Putamen (tissue), 1 donor: ENCODE measurements at places on chromosomes 5 and 9.

- DNase-seq: no peak
Observed at GRCh38 chr5:89313804-89314588, 431.0 kb upstream of the MEF2C start.

DNA sequence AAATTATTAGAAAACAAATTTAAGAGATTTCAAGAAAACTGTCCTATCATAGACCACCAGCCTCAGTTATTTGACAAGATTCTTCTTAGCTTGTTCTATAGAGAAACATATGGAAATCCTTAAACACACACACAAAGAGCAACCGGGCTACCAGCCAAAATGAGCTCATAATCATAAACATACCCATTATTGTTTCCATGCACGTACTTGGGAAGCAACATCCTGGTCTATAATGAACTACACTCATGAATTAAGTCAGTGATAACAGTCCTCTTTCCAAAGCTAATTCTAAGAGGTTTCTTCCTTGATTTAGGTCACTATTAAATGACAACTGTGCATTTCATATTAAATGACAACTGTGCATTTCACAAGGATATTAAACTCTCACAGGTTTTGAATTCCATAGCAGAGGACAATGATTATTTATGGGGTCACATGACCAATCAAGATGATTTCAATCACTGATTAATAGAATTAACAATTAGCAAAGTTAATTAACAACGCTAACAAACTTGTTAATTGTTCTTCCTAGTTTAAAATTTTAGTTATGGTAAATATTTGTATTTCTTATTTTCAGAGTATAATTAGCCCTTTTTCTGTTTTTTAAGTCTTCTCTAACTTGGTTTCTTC lies 77.0 kb downstream of the OXCT1 start:
- DNase-seq: no peak

DNA sequence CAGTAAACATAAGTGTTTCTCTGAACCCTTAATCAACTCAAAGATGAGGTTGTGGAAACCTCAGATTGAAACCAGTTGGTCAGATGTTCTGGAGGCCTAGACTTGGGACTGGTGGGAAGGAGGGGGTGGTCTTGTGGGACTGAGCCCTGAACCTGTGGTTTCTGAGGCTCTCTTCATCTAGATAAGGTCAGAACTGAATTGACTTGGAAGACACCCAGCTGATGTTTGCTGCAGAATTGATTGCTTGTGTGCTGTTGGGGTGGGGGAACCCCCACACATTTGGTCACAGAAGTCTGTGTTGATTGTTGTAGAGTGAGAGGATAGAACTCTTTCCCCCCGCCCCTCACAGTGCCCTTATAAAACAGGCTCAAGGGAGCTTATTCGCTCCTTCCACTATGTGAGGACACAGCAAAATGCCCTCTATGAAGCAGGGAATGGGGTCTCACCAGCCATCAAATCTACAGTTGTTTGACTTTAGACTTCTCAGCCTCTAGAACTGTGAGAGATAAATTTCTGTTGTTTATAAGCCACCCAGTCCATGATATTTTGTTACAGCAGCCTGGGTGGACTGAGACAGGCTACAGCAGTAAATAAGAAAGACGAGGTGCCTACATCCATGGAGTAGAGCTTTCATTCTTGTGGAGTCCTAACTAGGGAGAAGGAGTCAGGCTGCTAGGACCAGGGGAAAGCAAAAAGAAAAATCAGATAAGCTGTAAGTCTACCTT lies 25.7 kb upstream of the UGCG start:
- no peak for DNase-seq

GRCh38 chr5:114055318-114056184 lies 306.3 kb upstream of the KCNN2 start:
- DNase-seq: peak; percentile 45

- DNase-seq: no peak
Observed at GRCh38 chr5:96096724-96097123, 135.1 kb upstream of the ELL2 start.

DNA sequence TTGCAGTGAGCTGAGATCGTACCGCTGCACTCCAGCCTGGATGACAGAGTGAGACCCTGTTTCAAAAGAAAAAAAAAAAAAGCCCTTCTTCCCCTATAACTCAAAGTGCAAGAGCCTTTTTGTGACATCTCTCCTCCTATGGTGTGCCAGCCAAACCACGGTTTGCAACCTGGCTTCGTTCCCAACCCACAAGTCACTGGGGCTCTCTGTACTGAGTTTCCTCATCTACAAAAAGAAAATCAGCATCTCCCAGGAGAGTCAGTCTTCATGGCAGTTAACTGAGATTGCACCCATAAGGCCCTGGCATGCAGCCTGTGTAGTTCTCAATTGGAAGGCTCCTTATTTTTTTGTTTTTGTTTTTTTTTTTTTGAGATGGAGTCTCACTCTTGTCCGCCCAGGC lies 14.8 kb downstream of the ODF2 start:
- no peak for DNase-seq

GRCh38 chr5:61385627-61386026 lies 53.6 kb downstream of the ZSWIM6 start:
- DNase-seq: no peak

DNA sequence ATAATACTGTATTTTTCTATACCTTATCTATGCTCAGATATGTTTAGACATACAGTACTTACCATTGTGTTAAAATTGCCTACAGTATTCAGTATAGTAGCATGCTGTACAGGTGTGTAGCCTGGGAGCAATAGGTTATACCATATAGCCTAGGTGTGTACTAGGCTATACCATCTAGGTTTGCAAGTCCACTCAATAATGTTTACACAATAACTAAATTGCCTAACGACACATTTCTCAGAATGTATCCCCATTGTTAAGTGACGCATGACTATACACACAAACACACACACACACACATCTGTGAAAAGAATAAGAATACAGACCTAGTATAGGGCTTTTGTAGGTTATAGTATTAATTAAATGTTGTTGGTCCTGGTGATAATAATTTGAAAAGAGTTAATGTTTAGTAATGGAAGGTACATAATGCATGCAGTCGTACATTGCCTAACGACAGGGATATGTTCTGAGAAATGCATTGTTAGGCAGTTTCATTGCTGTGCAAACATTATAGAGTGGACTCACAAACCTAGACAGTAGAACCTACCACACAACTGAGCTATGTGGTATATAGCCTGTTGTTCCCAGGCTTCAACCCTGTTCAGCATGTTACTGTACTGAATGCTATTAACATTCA lies 13.6 kb downstream of the TDRD7 start:
- DNase-seq: no peak

DNA sequence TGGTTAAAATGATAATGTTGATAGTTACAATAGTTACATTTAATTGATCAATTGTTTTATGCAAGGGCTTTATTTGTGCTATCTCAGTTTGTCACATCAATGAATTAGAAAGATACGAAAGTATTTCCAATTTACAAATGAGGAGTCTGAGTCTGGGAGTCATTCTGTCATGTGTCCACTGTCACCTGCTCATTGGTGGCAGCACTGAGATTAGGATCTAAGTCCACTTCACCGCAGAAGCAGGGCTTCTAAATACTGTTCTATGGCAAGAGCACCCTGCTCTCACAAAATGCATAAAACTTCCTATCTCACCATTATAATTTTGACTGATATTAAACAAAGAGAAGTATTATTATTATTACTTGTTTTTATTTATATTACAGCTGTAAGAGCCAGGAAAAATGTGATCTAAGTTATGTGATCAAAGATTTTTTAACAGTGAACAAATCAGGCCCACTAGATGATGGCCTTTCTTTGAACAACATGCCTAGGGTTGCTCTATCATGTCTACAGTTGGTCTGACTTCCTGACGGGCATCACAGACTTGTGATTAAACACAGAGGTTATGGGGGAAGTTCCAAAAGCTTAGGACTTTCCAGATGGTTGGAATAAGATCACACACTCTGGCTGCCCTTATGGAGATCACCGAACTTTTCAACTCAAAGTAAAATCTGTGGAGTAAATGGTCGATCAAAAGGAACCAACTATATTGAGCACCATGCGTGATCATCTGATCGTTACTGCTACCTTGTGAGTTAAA lies 15.1 kb downstream of the TLR4 start:
- DNase-seq: no peak

DNA sequence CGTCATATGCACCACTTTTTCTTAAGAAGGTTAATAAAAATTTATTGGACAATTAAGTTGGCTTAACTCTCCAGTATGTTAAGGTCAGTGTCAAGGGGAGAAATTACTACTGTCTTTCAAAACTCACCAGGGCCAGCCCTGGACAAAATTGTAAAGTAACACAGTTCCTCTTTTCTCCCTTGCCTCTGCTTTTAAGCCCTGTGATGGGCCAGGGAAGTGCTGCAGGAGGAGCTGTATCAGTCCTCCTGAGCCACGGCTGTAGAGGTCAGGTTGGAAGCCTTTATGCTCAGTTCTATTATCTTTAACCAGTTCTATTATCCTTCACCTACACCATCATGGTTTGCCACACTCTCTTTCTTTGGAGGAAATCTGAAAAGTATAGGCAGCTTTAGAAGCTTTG lies 11.5 kb upstream of the PPP2R2B start:
- no peak for DNase-seq

- DNase-seq: no peak
Observed at GRCh38 chr5:179923436-179923835, 15.7 kb upstream of the TBC1D9B start.

DNA sequence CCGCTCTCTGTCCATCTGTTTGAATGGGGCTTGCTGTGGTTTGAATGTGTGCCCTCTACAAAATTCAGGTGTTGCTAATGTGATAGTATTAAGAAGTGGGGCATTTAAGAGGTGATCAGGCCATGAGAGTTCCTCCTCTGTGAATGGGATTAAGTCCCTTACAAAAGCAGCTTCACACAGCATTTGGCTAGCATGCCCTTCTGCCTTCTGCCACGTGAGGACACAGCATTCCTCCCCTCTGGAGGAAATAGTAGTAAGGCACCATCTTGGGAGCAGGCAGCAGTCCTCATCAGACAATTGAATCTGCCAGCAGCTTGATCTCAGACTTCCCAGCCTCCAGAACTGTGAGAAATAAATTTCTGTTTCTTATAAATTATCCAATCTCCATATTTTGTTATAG lies 540.2 kb downstream of the CSNK1G3 start:
- no peak for DNase-seq

GRCh38 chr9:15873573-15874177 lies 320.8 kb downstream of the CCDC171 start:
- peak; percentile 19 for DNase-seq

- DNase-seq: no peak
Observed at GRCh38 chr5:165014439-165014838, 1509.0 kb downstream of the MAT2B start.

GRCh38 chr5:43482490-43483297 lies 971 bp downstream of the TMEM267 start:
- DNase-seq: no peak

DNA sequence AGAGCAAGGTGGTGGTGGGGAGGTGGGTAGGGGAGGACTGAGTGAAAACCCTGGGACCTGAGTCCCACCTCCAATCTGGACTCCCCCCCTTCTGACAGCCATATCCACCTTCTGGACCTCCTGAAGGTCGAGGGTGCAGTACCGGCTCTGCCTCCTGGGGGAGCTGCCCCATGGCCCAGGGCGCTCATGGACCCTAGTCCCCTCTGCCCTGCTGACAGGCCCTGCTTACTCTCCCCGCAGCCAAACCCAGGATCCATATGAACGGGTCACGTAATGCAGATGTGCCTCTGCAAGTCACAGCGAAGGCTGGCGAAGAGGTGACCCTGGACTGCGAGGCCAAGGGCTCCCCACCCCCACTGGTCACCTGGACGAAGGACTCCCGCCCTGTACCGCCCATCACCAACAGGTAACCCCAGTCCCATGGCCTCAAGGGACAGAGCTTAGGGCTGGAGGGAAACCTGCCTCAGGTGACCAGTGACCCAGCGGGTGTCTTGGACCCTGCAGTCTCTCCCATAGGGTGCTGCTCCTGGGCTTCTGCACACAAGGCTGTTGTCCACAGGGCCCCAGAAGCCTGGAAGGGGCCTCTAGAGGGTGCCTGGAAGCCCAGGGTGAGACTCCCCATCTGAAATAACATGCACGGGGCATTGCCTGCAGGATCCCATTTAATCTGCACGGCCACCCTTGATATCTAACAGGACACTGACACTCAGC lies 61.7 kb downstream of the HMCN2 start:
- DNase-seq: no peak

- no peak for DNase-seq
Observed at GRCh38 chr5:171721464-171721863, 64.2 kb upstream of the SMIM23 start.

DNA sequence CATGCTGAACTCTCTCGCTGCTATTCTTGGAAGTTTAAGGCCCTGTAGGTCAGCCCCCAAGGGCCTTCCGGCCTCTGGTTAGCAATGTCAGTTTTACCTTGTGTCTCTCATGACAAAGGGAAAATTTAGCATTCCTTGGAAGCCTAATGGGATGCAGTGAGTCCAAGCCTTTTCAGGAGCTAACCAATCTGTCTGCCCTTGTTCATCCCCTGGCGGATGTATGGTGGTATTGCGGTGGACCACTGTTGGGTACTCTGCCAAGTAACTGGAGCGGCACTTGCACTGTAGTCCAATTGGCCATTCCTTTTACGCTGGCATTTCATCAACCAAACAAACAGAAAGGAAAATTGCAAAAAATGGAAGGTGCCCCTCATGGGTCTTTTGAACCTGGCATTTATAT lies 318.4 kb upstream of the NMUR2 start:
- DNase-seq: no peak
